ENCODE measurements at places on chromosomes 12 and 14.
A peak's percentile ranks its signal among the peaks of the same experiment; 100 is the strongest.

GRCh38 chr12:78096909-78097597, 266.4 kb downstream of the NAV3 start:
- DNase-seq: peak; percentile 47

- no peak for DNase-seq
Observed at GRCh38 chr14:55146425-55146824, 17.4 kb downstream of the LGALS3 start.

DNA sequence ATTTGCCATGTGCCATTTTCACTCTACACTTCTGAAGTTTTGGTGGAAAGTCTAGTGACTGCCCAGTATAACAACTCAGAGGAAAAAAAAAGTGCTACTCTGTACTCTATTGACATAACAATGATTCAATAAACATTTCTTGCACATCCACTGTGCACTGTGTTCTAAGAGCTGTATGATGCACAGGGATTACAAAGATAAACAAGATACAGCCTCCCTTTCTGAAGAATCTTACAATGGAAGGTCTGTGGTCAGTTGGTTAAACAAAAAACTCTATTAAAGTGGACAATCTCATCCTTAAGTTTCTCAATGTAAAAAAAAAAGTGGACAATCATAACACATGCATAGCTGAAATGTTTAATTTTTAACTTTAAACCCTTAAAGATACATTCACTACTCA, 105.7 kb upstream of the RASSF8 start:
- DNase-seq: no peak

DNA sequence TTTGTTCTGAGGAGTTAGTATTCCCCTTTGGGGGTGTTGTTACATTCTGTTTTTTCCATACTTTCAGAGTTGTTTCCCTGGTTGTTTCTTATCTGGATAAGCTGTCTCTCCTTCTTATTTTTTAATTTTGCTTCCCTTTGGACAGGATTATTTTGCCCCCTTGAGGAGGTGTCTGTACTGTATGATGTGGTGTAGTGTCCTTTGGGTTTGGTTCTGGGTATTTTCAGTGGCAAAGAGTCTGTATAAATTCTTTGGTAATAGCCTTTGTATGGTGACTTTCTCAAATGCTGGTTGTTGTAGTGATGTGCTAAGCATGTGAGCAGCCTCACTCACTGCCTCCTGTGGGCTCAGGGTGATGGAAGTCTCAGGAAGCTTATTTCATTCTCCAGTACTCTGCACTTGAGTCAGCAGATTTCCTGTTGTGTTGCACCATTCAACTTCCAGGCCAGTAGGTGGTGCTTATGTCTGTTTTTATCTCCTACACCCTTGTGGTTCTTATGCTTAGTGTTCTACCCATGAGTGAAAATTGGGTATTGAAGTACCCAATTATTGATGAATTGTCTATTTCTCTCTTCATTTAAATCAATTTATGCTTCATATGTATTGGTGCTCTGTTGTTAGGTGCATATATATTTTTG, 103.3 kb upstream of the PMCH start:
- DNase-seq: peak; percentile 16
